ENCODE measurements at places on chromosomes 2 and 18. TPM values are rescaled to one million over a fixed set of nuclear protein-coding genes. Genes with fewer than 3 reads are reported as not detected.

- H3K4me1 ChIP-seq: peaks cover 22% of the 10 kb centered on the region
- peak overlapping the region; percentile 11 for H3K27ac ChIP-seq
- no peak overlapping the region for H3K4me3 ChIP-seq
- no peaks in the 10 kb centered on the region for H3K27me3 ChIP-seq
- H3K36me3 ChIP-seq: no peaks in the 10 kb centered on the region
Observed at GRCh38 chr2:24509425-24509824, 18.4 kb downstream of the NCOA1 start.

The RSAD2 gene
- 2.4 TPM for total RNA-seq

The FLACC1 gene
- 1.1 TPM for total RNA-seq

The ERBB4 gene
- not detected for total RNA-seq

DNA sequence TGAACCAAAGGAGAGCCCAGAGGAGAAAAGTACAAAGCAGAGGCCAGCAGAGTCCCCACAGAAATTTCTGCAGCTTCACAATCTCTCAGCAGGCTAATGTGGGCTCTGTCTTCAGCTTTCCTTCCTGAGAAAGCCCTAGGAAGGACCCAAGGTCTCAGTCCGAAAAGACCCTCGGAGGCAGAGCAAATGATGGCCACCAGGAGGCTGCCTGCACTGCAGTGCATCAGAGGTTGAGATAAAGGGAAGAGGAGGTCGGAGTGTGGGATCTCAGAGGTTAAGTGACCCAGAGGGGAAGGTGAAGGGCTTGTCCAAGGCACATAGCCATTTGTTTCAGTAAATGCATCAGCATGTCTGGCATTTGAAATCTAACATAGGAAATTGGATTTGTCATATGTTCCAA, 299.1 kb upstream of the SLC14A2 start:
- DNase-seq: no peak
- H3K27me3 ChIP-seq: no peaks in the 10 kb centered on the region
- no peaks in the 10 kb centered on the region for H3K36me3 ChIP-seq
- no peak overlapping the region for H3K27ac ChIP-seq

The ASAP2 gene
- 1.2 TPM for total RNA-seq

DNA sequence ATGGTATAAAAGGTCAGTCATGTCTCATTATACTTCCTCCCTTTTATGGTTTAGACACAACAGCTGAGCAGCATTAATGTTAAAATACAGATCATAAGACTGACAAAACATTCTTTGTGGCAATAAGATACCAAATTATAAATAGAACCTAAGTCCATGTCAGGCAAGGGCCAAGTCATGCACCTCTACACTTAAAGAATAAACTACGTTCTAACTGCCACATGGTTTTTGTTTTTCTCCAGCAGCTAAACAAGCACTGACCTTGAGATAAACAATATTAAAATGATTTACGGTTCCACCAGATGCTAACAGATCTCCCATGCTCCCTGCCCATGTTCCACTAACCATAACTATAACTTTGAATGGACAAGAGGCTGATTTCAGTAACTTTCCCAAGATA, 368.6 kb upstream of the TFPI start:
- DNase-seq: no peak
- no peak overlapping the region for H3K27ac ChIP-seq
- H3K4me1 ChIP-seq: no peaks in the 10 kb centered on the region
- no peaks in the 10 kb centered on the region for H3K36me3 ChIP-seq
- H3K27me3 ChIP-seq: no peaks in the 10 kb centered on the region

DNA sequence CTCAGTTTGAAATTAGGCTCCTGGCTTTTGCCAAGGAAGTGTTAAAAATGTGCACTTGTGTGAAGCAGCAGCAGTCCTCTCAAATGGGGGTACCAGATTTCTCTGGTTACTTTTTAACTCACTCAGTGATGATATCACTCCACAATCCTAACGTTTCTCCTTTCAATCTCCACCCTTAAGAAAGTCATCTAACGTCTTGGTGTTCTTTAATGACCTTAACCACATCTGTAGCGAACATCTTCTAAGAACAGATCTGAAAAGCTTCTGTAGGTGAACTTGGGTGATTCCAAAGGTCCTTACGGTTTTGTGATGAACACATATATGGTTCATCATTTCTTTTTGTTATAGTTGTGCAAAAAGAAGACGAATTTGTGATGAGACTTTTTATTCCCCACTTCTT, 73.2 kb downstream of the DOCK10 start:
- no peak for DNase-seq
- H3K4me1 ChIP-seq: peaks cover 55% of the 10 kb centered on the region
- peaks cover 9% of the 10 kb centered on the region for H3K36me3 ChIP-seq
- H3K27me3 ChIP-seq: no peaks in the 10 kb centered on the region

GRCh38 chr2:11634584-11634983, 35.4 kb downstream of the NTSR2 start:
- no peaks in the 10 kb centered on the region for H3K4me1 ChIP-seq
- no peaks in the 10 kb centered on the region for H3K36me3 ChIP-seq
- no peak for DNase-seq
- H3K4me3 ChIP-seq: no peak overlapping the region
- H3K27ac ChIP-seq: no peak overlapping the region

DNA sequence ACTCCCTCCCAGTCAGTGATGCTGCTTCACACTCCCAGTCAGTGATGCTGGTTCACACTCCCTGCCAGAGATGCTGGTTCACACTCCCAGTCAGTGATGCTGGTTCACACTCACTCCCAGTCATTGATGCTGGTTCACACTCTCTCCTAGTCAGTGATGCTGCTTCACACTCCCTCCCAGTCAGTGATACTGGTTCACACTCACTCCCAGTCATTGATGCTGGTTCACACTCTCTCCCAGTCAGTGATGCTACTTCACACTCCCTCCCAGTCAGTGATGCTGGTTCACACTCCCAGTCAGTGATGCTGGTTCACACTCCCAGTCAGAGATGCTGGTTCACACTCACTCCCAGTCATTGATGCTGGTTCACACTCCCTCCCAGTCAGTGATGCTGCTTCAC, 34.3 kb upstream of the KCNG2 start:
- no peak for DNase-seq
- H3K36me3 ChIP-seq: peaks cover 7% of the 10 kb centered on the region
- H3K4me1 ChIP-seq: peaks cover 5% of the 10 kb centered on the region

DNA sequence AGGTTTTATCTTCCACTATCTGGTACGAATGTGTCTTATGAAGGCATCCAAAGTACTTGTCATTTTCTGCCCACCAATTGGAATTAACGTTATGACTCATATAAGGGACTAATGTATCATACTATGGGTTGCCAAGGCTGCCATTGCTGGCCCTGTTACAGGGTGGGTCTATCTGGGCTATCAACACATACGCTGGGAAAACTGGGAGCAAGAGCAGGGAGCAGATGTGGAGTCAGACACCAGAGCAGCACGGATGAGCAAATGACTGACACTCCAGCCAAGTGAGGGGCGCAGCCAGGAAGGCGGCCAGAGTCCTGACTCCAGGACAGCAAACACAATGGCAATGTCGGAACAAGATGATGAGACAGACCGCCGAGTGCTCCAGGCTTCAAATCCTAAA, 145.9 kb downstream of the COPS8 start:
- no peaks in the 10 kb centered on the region for H3K36me3 ChIP-seq
- no peak for DNase-seq
- peaks cover 12% of the 10 kb centered on the region for H3K4me1 ChIP-seq

DNA sequence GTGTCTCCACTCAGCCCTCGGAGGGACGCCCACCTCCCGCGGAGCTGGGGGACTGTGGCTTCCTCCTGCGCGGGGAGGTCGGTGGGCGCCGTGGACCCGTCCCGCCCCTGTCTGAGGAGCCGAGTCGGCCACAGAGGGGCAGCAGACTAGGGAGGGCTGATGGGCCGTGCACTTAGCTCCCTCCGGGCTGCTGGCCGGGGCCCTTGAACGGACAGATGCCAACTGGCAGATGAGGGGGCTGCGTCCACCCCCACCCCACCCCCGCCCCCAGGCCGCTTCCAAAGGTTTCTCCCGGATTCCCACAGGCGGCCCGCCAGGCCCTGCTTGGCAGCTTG, 10.4 kb upstream of the UBE2F start:
- H3K27ac ChIP-seq: no peak overlapping the region
- H3K4me1 ChIP-seq: peaks cover 4% of the 10 kb centered on the region
- peaks cover 31% of the 10 kb centered on the region for H3K27me3 ChIP-seq
- no peaks in the 10 kb centered on the region for H3K36me3 ChIP-seq
- H3K4me3 ChIP-seq: no peak overlapping the region

DNA sequence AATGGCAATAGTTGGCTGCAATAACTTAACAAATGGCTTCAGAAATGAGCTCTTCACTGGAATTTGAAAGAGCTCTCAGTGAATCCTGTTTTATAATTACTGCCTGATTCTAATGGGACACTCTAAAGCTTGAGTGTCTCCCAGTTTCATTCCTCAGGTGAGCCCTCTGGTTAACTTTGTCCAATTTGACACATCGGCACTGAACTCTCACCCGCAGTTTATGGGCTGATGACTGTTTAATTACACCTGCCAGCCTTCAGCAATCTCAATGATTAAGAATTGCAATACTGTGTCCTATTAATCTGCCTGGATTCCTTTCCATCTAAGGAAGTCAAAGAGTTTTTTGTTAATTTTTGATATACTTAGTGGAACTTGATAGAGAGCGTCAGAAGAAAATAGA, 110.7 kb upstream of the NABP1 start:
- H3K27ac ChIP-seq: no peak overlapping the region
- peaks cover 46% of the 10 kb centered on the region for H3K27me3 ChIP-seq
- peaks cover 50% of the 10 kb centered on the region for H3K4me1 ChIP-seq
- DNase-seq: no peak
- H3K4me3 ChIP-seq: no peak overlapping the region

The GAD1 gene
- total RNA-seq: 5.3 TPM

- no peak for DNase-seq
- no peak overlapping the region for H3K27ac ChIP-seq
- H3K4me3 ChIP-seq: no peak overlapping the region
- peaks cover 2% of the 10 kb centered on the region for H3K36me3 ChIP-seq
- peaks cover 43% of the 10 kb centered on the region for H3K4me1 ChIP-seq
Observed at GRCh38 chr2:237685408-237685807, 58.0 kb downstream of the LRRFIP1 start.

The IL18RAP gene
- 37.1 TPM for total RNA-seq

The MAB21L4 gene
- total RNA-seq: not detected

The ARL6IP6 gene
- 31.7 TPM for total RNA-seq

DNA sequence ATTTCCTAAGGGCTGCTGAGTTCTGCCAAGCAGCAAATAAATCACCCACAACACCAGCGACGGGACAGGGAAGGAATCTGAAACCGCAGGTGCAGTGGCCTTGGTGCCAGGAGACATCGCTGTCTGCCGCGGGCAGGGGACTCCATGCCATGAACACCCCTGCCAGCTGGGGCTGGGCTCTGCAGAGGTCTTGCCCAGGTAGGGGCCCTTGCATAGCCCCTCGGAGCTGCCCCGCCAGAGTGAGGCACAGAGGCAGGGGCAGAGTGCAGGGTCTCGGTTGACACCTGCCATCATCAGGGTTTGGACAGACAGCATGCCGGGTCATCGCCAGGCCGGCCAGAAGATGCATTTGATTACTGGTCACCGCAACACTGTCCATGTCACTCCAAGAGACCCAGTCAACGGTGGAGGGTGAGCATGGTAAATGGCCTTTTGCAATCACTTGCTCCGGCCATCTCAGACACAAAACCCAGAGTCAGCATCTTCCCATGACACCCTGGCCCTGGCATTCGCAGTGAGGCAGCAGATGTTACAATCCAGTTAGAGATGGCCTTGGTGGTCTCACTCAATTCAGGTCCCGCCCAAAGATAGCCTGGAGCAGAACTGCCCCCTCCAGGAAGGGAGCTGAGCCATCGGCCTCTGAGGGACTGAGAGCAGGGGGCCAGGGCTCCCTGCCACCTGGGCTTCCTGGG, 255.4 kb downstream of the NDUFA10 start:
- no peak overlapping the region for H3K27ac ChIP-seq
- H3K4me1 ChIP-seq: no peaks in the 10 kb centered on the region
- no peaks in the 10 kb centered on the region for H3K36me3 ChIP-seq
- no peaks in the 10 kb centered on the region for H3K27me3 ChIP-seq
- no peak overlapping the region for H3K4me3 ChIP-seq
- DNase-seq: no peak

- peaks cover 6% of the 10 kb centered on the region for H3K4me1 ChIP-seq
- peaks cover 29% of the 10 kb centered on the region for H3K27me3 ChIP-seq
- H3K27ac ChIP-seq: no peak within 1 kb of the TSS
- no peak within 1 kb of the TSS for H3K4me3 ChIP-seq
- no peak for DNase-seq
- no peaks in the 10 kb centered on the region for H3K36me3 ChIP-seq
Observed at GRCh38 chr2:232525791-232526371, at the start of gene CHRND. Gene CHRND, plus strand, starts transcription at chr2:232526160. Its CDS starts 56 bp downstream, at chr2:232526216.

The CFAP221 gene
- total RNA-seq: not detected

DNA sequence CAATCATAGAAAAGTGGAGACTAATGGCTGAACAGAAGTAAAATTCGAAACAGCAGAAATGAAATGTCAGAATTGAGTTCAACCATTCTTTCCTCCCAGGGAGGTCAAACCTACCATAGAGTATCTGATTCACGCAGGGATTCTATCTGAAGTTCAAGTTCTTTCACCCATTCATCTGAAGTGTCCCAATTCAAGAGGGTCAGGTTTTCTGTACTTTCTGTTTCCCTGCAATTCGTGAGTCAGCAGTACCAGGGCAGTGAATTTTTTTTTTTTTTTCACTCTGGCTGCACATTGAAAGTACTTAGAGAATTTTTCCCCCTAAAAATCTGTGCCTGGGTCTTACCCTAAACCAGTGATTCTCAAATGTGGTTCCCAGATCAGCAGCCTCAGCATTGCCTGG, 40.9 kb upstream of the CCDC88A start:
- H3K27me3 ChIP-seq: peaks cover 3% of the 10 kb centered on the region
- no peak for DNase-seq
- no peaks in the 10 kb centered on the region for H3K4me1 ChIP-seq
- H3K4me3 ChIP-seq: no peak overlapping the region
- no peaks in the 10 kb centered on the region for H3K36me3 ChIP-seq
- H3K27ac ChIP-seq: no peak overlapping the region

- peaks cover 4% of the 10 kb centered on the region for H3K27me3 ChIP-seq
- H3K27ac ChIP-seq: no peak overlapping the region
- H3K4me1 ChIP-seq: no peaks in the 10 kb centered on the region
- no peaks in the 10 kb centered on the region for H3K36me3 ChIP-seq
- no peak overlapping the region for H3K4me3 ChIP-seq
- DNase-seq: no peak
Observed at GRCh38 chr2:128797092-128797491, 478.4 kb upstream of the HS6ST1 start.

GRCh38 chr2:9158786-9159779, 47.5 kb upstream of the ASAP2 start:
- H3K27ac ChIP-seq: no peak overlapping the region
- no peak for DNase-seq
- H3K27me3 ChIP-seq: no peaks in the 10 kb centered on the region
- no peaks in the 10 kb centered on the region for H3K4me1 ChIP-seq

GRCh38 chr2:148301362-148301761, 280.5 kb downstream of the MBD5 start:
- H3K4me3 ChIP-seq: no peak overlapping the region
- no peaks in the 10 kb centered on the region for H3K27me3 ChIP-seq
- no peak for DNase-seq

GRCh38 chr2:26352892-26353291, 6.3 kb upstream of the ADGRF3 start:
- H3K4me3 ChIP-seq: no peak overlapping the region
- peaks cover 58% of the 10 kb centered on the region for H3K4me1 ChIP-seq
- H3K36me3 ChIP-seq: peaks cover 32% of the 10 kb centered on the region

- H3K36me3 ChIP-seq: no peaks in the 10 kb centered on the region
- H3K27ac ChIP-seq: no peak overlapping the region
- no peak for DNase-seq
- no peak overlapping the region for H3K4me3 ChIP-seq
Observed at GRCh38 chr2:54839461-54840255, 116.2 kb downstream of the EML6 start.

The DSC1 gene
- total RNA-seq: not detected
